ENCODE measurements at places on chromosomes 7 and 10. TPM values are rescaled to one million over a fixed set of nuclear protein-coding genes. Genes with fewer than 3 reads are reported as not detected.

TMEM236 gene
- 0.09 TPM for total RNA-seq

ASB4 gene
- 0.56 TPM for total RNA-seq

WBP1L gene
- 28.7 TPM for total RNA-seq

SERPINE1 gene
- total RNA-seq = 1,353 TPM

PTPRZ1 gene
- total RNA-seq = not detected

RPEL1 gene
- not detected for total RNA-seq

TBX20 gene
- 2.9 TPM for total RNA-seq

GTF2IRD1 gene
- total RNA-seq = 20.0 TPM

SPDYE16 gene
- not detected for total RNA-seq

GGCT gene
- total RNA-seq = 110 TPM

CYP3A7 gene
- total RNA-seq = not detected

CALML3 gene
- total RNA-seq = not detected

ARHGAP19 gene
- total RNA-seq = 4.1 TPM

ABLIM1 gene
- 44.0 TPM for total RNA-seq

TMEM178B gene
- total RNA-seq = 1.5 TPM

ZMIZ2 gene
- total RNA-seq = 17.4 TPM

SLC29A3 gene
- total RNA-seq = 26.4 TPM

FAM204A gene
- total RNA-seq = 44.7 TPM
